ENCODE measurements at places on chromosomes 13 and 19. TPM values are rescaled to one million over a fixed set of nuclear protein-coding genes. Genes with fewer than 3 reads are reported as not detected.

TPTE2 gene
- not detected for total RNA-seq

PCSK4 gene
- 11.6 TPM for total RNA-seq

DNA sequence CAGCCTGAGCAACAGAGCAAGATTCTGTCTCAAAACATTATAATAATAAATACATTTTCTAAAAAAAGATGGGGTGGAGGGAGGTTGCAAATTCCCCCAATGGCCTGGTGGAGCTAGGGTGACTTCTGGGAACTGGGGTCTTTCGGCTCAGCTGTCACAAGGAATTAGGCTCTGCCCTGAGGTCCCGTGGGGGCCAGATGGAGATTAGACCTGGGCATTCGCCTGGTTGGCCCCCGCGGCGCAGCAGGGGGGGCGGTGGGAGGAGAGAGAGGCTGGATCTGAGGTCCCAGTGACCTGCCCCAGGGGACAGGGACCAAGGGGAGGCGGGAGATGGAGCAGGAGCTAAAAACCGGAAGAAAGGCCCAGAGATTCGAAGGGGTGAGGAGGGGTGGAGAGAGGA is 14.8 kb downstream of the FUT6 start:
- DNase-seq = no peak

GRCh38 chr13:98919566-98919965 is 58.3 kb downstream of the DOCK9 start:
- DNase-seq = no peak

DNA sequence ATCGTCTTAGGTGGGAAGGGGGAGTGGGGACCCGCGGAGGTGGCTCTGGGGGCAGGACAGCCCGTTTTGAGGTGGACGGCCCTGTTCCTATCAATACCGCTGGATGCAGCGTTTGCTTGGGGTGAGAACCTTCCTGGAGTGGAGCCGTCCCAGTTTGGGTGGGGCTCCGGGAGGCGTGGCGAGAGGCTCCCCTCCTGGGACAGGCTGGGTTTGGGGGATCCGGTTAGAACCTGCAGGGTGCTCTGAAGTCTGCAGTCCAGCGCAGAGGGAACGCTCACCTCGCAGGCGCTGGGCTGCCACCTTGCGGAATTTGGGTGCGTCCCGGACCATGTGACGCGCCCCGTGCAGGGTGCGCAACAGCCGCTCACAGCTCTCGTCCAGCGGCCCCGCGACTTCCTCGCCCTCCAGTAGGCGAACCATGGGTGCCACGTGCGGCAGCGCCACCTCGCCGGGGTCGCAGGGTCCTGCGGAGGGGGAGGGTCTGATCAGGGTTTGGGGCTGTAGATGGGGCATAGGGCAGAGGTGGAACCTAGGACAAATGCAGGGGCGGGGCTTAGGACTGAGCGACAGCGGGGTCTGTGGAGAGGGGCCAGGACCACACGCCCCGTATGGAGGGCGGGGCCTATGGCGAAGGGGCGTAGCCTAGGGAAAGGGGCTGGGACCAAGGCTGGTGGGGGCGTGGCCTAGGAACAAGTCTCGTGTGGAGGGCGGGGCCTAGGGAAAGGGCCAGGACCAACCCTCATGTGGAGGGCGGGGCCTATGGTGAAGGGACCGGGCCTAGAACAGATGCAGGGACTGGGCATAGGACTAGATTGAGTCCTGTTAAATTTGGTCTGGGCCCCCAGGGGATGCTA is 13.8 kb downstream of the SH2D3A start:
- DNase-seq = peak; percentile 47

Measured in hematopoietic multipotent progenitor cell (in vitro differentiated cells).